ENCODE measurements at places on chromosomes 2 and 18. TPM values are rescaled to one million over a fixed set of nuclear protein-coding genes. Genes with fewer than 3 reads are reported as not detected.

- DNase-seq = no peak
Observed at GRCh38 chr2:138373993-138374408, 127.6 kb upstream of the SPOPL start.

- no peak for DNase-seq
Observed at GRCh38 chr2:68050353-68050752, 12.5 kb downstream of the C1D start.

DNA sequence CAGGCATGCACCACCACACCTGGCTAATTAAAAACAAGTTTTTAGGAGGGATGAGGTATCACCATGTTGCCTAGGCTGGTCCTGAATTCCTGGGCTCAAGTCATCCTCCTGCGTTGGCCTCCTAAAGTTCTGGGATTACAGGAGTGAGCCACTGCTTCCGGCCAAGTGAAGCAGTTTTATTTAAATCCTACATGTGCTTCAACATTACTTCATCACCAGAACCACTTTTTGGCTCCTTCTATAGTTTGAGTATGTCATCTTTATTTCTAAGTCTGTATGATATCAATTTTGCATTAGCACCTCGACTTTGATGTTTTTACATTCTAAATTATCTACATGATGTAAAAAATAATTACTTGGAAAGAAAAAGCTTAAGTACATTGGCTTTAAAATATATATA, 144.3 kb downstream of the FMNL2 start:
- DNase-seq = no peak

DNA sequence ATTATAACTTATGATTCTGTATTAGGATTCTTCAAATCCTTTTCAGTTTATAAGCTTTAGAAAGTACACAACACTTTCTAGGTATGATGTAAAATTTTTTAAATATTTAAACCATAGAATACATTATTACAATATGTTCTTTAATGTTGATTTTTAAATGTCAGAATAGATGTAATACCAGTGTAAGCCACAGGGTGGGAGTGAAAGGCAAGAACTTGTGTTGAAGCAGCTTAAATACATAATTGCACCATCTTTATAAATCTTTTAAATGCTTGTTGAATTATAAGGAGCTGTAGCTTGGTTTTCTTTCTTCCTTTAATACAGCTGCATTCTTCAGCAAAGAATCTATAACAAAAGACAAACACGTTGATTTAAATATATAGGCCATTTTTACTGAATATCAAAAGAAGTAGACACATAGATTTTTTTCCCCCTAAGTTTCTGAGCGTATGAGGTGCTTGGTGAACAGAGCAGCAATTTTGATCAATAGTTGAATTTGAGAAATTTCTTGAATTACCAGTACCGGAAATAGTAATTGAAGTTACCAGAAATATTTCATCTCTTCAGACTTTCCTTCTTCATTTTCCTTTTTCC, 63.0 kb downstream of the TANK start:
- no peak for DNase-seq

GRCh38 chr2:111168528-111169239, 48.0 kb downstream of the BCL2L11 start:
- DNase-seq = no peak

- DNase-seq = no peak
Observed at GRCh38 chr2:12929758-12930157, 213.0 kb downstream of the TRIB2 start.

GRCh38 chr18:42230636-42231035, 275.6 kb downstream of the PIK3C3 start:
- no peak for DNase-seq

DNA sequence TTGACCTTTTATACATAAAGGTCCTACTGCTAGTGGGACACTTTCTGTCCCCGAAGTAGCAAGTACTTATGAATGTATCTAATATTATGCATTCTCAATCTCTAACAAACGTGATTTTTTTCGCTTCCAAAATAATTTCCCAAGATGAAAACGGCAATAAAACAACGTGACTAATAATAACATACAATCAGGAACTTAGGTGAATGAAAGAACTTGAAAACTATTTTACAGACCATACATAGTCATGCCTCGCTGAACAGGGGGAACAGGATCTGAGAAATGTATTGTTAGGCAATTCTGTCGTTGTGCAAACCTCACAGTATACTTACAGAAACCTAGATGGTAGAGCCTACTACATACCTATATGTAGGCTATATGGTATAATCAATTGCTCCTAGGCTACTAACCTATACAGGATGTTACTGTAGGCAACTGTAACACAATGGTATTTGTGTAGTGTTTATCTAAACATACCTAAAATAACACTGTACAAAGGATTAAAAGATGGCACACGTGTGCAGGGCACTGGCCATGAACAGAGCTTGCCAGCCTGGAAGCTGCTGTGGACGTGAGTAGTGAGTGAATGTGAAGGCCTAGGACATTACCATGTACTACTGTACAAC, 2.5 kb downstream of the RTN4 start:
- DNase-seq = peak; percentile 51

GRCh38 chr18:77055429-77056300, 76.9 kb downstream of the MBP start:
- no peak for DNase-seq

DNA sequence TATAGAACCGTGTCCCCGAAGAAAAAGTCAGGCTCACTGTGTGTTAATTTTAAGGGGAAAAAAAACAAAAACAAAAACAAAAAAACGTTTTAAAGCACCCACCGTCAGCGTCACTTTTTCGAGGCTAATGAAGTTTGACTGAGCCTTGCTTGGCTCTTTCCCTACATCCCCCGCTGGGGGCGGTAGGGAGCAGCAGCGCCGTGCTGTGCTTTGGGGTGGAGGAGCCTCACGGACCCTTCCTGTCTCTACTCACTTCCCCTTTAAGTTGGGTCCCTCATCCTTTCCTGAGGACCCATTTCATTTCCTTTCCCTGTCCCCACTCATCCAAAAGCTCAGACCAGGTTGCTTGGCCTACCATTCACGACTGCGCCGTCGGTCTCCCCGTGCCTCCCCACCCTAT, 82.8 kb upstream of the RPL31 start:
- no peak for DNase-seq

DNA sequence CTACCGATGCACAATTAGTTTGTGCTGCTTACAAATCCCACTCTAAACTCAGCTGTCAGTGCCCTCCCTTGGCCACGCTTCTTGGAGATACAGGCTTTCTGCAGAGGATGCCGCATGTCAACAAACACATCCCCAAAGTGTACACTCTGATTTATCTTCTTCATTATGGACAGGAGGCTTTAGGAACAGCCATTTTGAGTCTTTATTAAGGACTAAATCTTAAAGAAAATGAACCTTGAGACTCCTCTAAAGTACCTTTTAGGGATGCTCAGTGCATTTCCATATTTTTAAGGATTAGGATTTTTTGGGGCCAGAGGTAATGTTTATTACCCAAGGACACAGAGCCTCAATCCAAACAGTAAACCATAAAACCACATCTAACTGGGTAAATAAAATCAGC, 6.0 kb downstream of the EDAR start:
- no peak for DNase-seq

GRCh38 chr2:68936889-68937288, 15.8 kb downstream of the GKN2 start:
- no peak for DNase-seq

DNA sequence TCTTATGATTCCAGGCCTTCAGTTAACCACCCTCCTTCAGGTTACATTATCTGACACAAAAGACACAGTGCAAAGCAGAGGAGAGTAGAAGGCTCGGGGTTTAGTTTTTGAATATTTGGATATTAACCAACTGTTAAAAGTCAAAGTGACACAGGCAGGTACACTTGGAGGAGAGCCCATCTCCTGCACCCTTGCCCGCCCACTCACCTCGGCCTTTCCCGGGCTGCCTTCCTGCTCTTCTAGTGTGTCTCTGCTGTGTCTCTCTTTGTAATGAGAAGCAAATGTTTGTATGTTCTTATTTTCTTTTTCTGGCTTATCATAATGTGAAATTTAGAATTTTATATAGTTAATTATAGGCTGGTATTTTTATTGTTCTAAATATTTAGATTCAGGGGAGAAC, 35.1 kb downstream of the ZNF236 start:
- no peak for DNase-seq

DNA sequence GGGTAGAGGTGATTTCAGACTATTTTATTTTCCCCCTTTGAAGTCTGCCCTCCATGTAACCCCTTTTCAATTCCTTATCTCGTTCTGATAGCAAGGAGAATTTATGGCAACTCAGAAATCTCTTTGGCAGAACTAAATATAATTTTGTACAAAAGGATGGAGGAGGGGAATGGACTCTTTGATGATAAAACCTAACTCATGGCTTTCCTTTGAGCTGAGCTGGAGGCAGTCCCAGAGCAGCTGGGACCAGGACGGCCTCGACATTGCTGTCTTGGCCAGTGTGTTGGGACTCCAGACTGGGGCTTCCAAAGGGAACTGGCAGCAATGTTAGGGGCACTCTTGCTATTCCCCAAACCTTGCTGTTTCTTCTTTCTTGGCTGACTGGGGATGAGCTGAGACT, 47.7 kb downstream of the PAX8 start:
- DNase-seq = no peak

The C2orf74 gene
- 28.1 TPM for polyA plus RNA-seq

The DOK6 gene
- polyA plus RNA-seq = 7.6 TPM

The ZNF385B gene
- 7.0 TPM for polyA plus RNA-seq

The FSHR gene
- polyA plus RNA-seq = not detected

The TUBA3E gene
- polyA plus RNA-seq = 0.13 TPM

The REG1B gene
- not detected for polyA plus RNA-seq

The ACVR1C gene
- 0.25 TPM for polyA plus RNA-seq

The PLGLB2 gene
- polyA plus RNA-seq = 6.5 TPM

The SF3B1 gene
- polyA plus RNA-seq = 514 TPM

The CHRND gene
- 0.15 TPM for polyA plus RNA-seq
